ENCODE measurements at places on chromosomes 7 and 10.

- DNase-seq = no peak
These were observed 65.7 kb downstream of the VWA2 start for GRCh38 chr10:114304571-114305421.

- no peak for DNase-seq
These were observed 539 bp upstream of the MKLN1 start for GRCh38 chr7:131327049-131327625.

DNA sequence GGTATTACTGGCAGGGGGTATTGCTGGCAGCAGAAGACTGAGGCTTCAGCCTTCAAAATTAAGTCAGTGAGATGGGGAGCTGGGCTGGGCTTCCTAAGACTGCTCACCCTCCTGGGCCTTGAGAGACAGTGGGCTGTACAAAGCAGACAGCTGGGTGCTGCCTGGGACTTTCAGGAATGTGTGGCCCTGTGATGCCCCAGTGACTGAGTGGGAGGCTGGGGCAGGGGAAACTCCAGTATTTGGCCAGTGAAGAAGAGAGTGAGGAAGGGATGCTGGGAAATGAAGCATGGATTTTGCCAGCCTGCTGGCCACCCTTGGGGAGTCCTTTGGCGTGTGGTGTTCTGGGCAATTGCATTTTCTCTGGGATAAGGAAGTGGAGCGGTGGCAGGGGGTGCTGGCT lies 442 bp downstream of the ANKRD2 start:
- no peak for DNase-seq

GRCh38 chr10:79342295-79342761 lies 4.9 kb upstream of the PPIF start:
- DNase-seq = no peak

DNA sequence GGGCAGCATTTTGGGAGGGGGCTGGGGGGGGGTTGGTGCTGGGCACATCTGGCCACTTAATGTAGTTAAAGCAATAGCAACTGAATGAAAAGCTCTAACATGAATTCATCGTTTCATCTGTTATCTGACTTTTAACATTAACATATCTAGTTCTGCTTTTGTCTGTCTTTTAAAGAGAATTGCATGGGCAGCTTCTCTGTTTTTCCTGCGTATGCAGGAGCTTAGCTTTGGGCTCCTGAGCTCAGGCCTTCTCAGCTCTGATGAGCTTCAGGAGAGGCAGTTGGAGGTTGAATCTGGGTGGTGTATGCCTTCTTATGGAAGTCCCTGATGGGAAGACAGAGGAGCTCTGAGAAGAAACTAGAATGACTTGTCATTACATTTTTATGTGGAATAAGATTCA lies 58.4 kb downstream of the DNAJB6 start:
- DNase-seq = no peak

GRCh38 chr10:43970018-43970698 lies 321.5 kb upstream of the ZNF32 start:
- DNase-seq = no peak

GRCh38 chr10:49191349-49191748 lies 3.2 kb upstream of the TMEM273 start:
- DNase-seq = no peak

- no peak for DNase-seq
These were observed 266.5 kb upstream of the HGF start for GRCh38 chr7:82036146-82036886.

GRCh38 chr7:137017221-137017620 lies 148.8 kb downstream of the CHRM2 start:
- no peak for DNase-seq

DNA sequence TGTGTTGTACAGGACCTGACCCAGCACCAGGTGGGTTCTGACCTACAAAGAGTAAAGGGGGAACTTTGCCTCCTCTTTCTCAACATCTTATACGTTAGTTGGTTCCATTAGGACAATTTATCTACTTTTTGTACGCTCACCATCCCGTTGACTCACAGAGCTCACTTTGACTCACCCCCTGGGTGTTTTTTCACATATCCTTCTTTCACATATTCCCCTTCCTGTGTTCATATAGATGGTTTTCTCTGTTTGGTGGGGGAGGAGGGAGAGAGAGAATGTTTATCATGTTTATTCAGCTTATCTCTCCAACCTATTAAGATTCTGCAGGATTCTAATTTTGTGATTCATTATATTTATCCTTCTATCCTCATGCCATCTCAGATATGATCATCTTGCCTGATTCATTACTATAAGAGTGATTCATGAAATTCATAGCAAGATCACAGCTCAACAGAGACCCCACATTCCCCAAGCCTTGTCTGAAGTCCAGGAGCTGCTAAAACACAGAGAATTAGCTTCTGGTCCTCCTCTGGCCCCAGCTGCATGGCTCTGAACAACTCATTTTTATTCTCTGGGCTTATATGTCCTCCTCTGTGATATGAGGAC lies 37.2 kb downstream of the PRSS2 start:
- no peak for DNase-seq

- DNase-seq = no peak
These were observed 19.8 kb downstream of the YME1L1 start for GRCh38 chr10:27134371-27134770.

DNA sequence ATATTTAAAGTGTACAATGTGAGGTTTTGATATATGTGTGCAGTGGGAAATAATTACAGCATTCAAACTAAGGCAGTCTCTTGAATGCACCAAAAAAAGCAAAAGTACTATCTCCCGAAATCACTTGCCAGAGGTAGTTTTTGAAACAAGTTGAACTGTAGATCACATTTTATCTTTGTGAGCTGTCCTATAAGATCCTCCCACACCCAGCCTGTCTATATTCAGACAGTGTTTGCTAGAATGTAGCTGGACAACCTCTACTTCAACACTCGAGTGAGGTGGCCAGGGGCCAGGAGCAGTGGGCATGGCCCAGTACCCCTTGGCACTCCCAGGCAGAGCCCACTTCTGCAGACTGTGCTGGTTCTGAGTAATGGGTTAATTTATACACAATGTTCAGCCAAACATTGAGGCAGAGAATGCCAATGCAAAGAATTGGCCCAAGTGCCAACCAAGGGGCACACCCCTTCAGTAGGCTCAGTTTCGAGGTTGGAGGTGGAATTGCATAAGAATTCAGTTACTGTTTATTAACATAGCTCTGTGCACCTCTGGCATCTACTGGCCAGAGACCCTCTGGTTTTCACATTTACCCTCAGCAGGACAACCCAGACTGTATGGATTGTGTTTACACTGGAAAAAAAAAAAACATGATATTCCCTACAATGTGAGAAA lies 70.5 kb downstream of the AHR start:
- no peak for DNase-seq

DNA sequence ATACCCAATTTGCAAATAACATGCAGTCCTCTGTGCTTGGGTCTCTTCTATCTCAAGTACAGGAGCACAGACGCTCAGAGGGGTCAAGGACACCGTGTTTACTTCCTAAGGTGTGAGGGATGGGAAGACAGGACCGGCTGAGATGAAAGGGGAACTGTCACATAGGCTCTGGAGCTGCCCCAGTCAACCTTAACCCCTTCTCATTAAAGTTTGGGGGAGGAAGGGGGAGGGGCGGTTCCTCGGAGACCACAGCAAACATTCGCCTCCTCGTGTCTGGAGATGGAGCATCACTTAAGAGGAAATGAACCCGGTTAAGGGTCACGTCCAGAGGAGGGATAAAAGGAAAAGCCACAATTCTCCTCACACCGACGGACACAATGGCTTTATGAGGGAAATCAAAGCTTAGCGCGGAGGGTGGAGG lies 1.1 kb downstream of the SH3PXD2A start:
- no peak for DNase-seq

DNA sequence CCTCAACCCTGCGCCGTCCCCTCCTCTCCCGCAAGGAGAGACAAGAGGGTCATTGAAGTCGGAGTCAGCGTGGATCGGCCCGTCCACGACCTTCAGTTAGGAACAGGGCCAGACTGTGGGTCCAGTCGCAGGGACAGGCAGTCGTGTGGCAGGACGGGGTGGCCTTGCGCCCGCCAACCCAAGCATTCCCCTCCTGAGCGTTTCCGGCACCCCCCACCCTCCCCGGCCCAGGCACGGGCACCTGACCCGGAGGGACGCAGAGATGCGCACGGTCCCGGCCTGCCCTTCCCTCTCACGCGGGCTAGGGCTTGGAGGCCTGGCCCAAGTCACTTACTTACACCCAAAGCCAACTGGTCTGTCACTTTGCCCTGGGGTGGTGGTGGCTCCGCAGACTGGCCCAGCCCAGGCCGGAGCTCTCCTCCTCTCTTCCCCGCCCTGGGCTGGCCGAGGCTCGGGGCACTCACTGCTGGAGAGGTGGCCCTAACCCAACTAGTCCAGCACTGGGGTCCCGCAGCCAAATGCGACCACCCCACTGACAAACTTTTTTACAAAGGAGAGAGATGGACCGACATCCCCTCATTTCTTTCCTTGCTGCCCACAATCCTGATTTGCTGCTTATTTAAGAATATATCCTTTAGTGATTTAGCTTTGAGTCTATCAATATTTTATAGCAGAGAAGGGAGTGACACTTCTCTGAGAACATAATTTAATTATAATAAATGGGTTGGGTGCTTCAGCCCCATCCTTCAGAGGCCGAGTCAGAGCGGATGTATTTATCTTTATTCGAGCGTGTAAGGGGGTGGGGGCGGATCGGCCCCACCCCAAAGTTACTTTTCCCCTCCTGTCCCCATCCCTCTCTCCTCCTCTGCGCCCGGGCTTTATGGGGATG lies 1.2 kb upstream of the UNCX start:
- no peak for DNase-seq

GRCh38 chr10:63383141-63383540 lies 82.6 kb downstream of the JMJD1C start:
- DNase-seq = no peak

DNA sequence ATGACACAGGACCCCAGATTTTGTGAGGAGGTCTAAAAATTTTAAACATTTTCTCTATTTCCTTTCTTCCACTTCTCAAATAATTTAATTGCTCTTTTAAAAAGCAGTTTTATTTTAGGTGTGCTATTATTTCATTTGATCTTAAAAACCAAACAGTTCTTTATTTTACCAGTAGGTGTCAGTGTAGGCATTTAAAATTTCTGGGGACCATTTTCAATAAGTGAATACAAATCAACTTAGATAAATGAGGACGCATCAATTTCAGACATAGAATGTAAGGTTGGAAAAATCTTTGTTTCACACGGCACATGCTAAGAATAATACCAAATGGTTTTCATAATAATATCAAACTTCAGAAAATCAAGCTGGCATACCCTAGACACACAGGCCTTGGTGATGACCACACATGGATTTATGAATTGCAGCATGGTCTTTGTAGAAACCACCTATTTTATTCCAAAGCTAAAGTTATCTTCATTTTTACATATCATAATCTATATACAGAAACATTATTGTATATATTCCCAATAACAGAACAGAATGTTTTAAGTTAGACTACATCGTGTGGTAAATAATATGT lies 127.6 kb upstream of the SLC26A5 start:
- no peak for DNase-seq

DNA sequence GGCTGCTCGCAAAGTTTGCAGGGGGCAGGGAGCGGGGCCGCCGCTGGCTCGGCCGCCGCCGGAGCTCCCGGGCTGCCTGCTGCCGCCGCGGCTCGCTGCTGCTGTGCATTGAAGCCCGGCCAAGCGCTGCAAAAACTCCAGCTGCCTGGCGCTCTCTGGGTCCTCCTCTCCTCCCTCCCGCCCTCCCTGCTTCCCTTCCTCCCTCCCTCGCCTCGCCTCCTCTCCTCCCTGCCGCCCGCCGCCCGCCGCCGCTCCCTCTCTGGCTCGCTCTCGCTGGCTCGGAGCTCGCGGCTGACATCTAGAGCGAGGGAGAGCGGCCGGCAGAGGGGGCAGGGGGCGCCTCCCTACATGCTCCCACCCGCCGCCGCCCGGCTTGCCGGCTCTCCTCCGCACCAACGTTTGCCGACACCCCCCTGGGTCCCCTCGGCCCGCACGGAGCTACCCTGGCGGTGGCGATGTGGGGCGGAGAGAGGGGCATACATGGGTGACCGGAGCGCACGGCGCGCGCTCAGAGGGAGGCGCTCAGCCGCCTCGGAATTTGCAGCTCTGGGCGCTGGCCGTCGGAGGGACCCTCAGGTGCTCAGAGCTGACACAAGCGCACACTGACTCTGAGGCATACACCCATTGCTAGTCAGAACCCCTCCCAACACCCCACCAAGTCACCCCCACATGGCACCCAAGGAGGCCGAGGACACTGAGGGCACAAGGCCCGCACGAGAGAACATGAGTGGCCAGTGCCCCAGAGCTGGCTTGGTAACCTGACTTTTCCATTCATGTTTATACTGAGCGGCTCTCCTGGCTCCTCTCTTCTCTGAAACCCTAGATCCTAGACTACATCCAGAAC lies 1.2 kb upstream of the PLXNA4 start:
- peak; percentile 29 for DNase-seq

DNA sequence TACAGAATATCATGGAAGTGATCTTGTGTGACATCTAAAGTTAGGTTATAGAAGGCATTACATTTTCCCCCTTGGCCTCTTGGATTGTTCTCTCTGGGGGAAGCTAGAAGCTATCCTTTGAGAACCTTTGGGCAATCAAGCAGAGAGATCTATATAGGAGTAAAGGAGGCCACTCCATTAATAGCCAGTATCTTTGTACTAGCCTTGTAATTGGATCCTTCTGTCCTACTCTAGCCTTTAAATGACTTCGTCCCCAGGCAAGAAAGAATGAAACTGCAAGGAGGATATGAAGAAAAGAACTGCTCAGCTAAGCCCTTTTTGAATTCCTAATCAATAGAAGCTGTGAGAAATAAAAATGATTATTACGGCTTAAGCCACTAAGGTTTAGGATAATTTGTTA lies 230.9 kb downstream of the AGMO start:
- no peak for DNase-seq

DNA sequence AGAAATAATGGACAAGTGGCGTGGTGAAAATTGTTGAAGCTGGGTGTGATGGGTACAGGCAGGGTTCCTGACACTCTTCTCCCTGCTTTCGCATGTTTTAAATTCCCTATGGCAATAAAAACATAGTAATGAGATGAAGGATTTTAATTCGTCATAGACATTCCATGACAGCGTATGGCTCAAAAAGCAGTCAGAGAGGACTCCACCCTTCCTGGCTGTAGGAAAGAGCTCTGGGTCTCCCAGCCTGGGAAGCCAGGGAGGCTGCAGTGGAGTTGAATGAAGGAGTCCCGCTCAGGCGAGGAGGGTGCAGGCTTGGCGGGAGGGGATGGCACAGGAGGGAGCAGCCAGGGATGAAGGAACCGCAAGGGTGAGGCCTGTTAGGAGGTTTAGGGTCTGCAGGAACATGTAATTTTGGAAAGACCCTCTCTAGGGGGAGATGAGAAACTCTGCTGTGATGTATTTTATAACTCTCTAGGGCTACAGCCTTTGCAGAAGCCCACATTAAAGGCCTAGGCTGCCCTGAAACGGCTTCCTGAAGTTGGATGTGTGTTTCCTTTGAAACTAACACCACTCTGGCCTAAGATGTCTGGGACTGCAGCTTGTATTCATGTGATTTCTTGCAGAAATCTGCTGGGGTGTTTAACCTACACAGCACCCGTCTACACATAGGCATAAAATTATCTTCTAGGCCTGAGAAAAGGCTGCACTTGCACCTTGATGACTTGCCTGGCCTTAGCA lies 7.6 kb upstream of the LARP4B start:
- DNase-seq = no peak

GRCh38 chr10:132803416-132804210 lies 17.7 kb upstream of the NKX6-2 start:
- no peak for DNase-seq

Data from nucleus accumbens (tissue), 56 donors.